ENCODE measurements at places on chromosomes 4 and X. TPM values are rescaled to one million over a fixed set of nuclear protein-coding genes. Genes with fewer than 3 reads are reported as not detected.

The SGMS2 gene
- 0.85 TPM for polyA plus RNA-seq

The GCNA gene
- 0.41 TPM for polyA plus RNA-seq

DNA sequence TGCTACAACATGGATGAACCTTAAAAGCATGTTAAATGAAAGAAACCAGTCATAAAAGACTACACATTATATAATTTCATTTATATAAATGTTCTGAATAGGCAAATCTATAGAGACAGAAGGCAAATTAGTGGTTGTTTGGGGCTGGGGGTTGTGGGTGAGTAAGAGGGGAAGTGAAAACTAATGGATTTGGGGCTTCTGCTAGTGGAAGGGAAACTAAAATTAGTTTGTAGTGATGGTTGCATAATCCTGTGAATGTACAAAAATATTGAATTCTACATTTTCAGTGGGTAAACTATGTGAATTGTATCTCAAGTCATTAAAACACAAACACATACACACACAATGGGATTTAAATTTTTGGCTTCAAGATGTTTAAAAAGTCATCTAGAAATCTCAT is 25.4 kb upstream of the LIMCH1 start:
- DNase-seq: no peak

DNA sequence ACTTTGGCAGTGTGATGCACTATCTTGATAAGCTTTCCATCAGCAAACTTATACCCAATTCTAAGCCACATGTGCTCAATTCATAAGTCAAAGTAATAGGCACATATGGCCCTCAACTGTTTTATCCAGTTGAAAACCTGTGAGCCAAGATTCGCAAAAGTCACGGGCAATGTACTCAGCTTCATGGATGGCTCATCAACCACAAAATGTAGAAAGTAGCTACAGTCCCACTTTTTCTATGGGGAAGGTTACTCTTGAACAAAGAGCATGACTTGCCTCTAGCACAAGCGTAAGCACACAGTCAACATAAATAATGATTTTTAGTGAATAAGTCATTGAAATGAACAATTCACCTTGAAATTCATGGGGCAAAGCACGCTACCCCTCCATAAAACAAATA is 25.1 kb upstream of the DDX53 start:
- DNase-seq: no peak

DNA sequence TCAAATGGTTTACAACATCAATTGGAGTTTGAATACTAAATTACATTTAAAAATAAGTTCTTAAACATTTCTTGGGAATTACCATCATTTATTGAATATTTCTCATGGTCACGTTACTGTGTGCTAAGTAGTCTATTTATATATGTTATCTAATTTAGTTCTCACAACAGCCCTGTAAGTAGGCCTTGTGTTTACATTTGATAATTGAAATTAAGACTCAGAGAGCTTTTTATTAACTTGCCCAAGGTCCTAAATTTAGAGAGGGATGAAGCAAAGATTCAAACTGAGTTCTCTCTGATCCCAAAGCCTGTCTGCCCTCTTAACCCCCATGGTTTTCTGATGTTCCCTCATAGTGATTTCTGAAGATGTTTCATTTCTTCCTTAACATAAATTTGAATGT is 103.7 kb downstream of the CEP135 start:
- no peak for DNase-seq

DNA sequence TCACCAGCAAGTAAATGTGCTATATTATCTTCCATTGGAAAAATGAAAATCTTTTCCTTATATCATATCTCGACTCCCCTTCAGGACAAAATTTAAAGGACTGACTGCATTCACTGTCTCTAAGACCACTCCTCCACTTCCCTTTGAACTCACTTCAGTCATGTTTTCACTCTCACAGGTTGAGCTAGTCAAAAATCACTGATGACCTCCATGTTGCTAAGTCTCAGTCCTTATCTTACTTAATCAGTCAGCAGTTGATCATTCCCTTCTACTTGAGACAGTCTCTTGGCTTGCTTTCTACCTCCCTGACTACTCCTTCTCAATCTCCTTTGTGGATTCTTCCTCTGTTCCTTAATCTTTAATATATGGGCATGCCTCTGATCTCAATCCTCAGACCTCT is 117.0 kb upstream of the LSM6 start:
- no peak for DNase-seq

GRCh38 chr4:154422152-154422551 is 69.4 kb downstream of the DCHS2 start:
- DNase-seq: no peak

GRCh38 chr4:108051343-108051742 is 61.7 kb downstream of the HADH start:
- no peak for DNase-seq

- no peak for DNase-seq
Measured at GRCh38 chrX:144494074-144494473, 610.2 kb downstream of the UBE2NL start.

GRCh38 chr4:158850800-158851644 is 82.2 kb downstream of the FNIP2 start:
- no peak for DNase-seq

DNA sequence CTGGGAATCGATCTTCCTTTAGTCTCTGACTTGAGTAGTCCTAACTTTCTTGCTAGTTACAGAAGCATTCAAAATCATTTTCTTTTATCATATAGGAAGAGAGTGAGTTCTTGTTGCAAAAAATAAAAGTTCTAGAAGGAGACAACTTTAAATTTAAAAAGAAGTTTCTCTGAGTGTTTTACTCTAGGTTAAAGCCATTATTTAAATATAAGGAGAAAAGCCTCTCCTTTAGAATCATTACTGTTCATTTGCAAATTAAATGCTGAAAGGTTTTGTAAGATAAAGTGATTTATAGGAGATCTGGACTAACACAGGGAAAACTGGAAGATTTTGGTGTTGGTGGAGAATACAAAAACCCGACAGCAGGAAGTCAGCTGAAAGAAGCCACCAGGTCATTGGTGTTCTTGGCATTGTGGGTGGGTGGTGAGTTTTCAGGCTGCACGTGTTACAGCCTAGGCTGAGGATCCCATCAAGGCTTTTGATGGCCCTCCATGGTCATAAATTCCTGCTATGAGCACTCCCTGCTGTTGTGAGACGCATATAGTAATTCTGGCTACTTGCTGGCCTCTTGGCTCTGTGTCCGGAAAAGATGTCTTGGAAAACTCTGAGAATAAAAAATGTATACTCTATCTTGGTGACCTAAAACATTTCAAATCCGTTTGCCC is 81.6 kb downstream of the GPAT3 start:
- no peak for DNase-seq

GRCh38 chrX:38970845-38971244 is 169.6 kb downstream of the MID1IP1 start:
- DNase-seq: no peak

- no peak for DNase-seq
Measured at GRCh38 chrX:68571610-68572311, 72.9 kb downstream of the YIPF6 start.

- DNase-seq: no peak
Measured at GRCh38 chrX:45424326-45424725, 223.7 kb upstream of the DIPK2B start.

DNA sequence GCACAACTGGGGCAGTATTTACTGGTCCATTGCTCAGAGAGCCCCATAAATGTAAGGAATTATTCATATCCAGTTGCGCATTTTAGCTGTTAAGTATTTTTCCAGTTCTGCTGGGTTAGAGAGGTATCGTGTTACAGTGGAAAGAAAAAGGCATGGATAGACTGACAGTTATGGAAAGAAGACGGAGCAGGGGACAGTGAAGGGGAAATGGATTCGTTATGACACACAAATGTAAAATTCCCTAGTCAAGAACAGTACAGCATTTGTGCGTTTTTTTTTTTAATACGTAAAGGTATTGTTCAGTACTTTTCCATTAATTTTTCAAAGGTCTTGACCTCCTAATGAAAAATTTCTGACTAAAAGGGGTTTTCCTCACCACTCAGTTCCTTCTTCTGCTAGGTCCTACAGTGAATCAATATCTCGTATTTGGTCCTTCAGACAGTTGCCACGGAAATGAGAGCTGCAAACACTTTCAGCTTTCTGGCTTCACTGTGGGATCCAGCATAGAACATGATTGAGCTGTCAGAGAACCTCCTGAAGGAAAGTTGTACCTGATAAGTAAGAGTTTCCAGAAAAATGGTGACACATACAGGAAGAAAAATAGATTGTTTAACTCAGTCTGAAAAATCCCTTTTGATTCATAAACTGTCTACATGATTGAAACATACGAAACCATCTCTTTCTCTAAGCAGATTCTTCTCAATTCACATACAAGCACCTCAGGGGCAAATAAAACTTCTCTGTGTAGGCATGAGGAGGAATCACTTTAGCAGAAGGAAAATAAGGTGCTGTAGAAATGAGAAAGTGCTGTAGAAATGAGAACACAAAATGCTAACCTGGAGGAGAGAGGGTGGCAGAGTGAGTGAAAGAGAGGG is 21.8 kb upstream of the BBS12 start:
- no peak for DNase-seq

DNA sequence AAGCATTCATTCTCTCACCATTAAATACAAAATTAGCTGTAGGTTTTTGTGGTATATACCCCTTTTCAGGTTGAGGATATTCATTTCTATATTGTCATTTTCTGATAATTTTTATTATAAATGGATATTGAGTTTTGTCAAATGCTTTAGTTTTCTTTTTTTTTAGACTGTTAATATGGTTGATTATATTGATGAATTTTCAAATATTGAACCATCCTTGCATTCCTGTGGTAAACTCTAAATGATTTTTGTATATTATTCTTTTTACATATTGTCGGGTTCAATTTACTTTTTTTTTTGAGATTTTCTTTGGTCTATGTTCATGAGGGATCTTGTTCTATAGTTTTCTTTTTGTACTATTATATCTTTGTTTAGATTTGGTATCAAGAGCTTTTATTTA is 165.1 kb downstream of the GPAT3 start:
- no peak for DNase-seq

DNA sequence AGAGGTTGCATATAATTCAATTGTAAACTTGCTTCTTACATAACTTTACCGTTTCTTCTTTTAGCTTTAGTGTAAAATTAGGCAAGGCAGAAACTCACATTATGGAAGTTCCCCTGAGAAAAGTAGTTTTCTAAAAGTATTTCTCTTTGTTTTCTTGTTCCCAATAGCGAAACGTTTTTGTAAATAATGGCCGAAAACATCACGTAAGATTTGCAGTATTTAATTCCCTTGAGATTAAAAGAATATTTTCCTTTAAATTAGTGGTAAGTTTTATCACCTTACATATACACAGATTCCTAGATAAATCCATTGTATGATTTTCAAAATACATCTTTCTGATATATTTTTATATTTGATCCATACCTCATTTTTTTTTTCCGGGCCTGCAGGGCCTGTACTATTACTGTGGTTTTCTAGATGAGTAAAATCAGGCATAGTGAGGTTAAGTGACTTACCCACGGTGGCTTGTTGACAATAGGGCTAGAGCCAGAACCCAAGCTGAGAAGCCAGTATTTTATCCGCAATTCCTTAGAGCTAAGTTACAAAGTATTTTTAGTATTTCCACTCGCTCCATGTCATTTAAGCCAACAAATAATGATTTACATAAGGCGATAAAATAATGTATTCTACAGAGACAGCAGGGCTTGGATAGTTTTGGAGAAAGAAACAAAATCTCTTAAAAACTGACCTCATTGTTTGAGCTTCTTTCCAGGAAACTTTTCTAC is 82.2 kb upstream of the VEGFC start:
- no peak for DNase-seq

GRCh38 chr4:182918044-182918607 is 940 bp upstream of the DCTD start:
- DNase-seq: no peak

- DNase-seq: no peak
Measured at GRCh38 chrX:45778616-45779015, 577.9 kb upstream of the DIPK2B start.

DNA sequence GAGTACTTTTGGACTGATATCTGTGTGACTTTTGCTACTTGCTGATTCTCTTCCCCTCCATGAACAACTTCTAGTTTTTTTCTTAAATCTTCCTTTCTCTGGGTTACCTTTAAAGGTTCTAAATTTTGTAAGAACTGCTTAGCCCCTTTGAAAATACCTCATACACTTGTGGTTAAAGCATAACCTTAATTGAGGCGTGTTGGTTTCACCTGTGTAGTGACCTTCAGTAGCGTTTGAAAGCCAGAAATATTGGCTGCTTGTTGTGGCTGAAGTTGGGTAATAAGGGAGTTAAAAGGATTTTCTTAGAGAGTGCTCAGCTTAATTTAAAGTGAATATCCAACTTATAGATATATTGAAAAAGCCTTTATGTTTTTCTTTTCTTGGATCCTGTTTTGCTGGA is 32.0 kb downstream of the MAGEC1 start:
- DNase-seq: no peak

- DNase-seq: no peak
Measured at GRCh38 chr4:8221476-8221875, 22.4 kb downstream of the SH3TC1 start.

All from H1 (cell line).